ENCODE measurements at places on chromosomes 7 and 10.

DNA sequence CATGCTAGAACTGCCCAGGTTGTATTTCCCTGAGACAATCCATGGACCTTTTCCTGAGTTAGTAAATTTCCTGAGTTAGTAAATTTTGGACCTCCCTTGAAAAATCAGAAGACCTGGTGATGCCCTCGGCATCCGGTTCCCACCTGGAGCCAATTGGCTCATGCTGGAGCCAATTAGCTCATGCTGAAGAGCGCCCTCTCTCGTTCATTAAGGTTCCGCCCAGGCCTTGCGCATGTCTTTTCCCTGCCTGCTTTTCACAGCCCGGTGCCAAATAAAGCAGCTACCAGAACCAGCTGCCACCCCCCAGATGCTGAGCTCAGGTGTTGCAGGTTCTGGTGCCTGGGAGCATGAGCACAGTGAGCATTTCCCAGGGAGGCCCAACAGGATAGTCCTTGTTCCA is 96.2 kb downstream of the APBB1IP start:
- DNase-seq = no peak

GRCh38 chr10:60978287-60979115 is 34.5 kb upstream of the RHOBTB1 start:
- DNase-seq = peak; percentile 55

GRCh38 chr7:157318015-157318706 is 18.6 kb upstream of the DNAJB6 start:
- DNase-seq = peak; percentile 79

DNA sequence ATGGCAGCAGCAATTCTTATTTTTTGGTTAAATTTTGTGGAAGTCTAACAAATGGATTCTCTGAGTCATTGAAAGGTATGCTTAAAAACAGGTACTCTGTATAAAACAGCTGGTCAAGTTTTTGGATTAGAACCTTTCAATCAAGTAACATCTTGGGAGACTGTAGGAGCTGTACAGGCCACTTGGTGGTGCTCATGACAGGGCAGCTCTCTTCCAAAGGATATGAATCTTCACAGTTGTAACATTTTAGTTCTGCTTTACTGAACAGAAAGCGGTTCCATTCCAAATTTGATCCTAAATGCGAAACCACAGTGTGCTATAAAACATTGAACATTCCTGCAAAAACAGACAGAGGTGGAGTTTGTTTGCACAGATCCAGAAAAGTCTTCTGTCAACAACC is 44.5 kb upstream of the AGR3 start:
- DNase-seq = peak; percentile 43

DNA sequence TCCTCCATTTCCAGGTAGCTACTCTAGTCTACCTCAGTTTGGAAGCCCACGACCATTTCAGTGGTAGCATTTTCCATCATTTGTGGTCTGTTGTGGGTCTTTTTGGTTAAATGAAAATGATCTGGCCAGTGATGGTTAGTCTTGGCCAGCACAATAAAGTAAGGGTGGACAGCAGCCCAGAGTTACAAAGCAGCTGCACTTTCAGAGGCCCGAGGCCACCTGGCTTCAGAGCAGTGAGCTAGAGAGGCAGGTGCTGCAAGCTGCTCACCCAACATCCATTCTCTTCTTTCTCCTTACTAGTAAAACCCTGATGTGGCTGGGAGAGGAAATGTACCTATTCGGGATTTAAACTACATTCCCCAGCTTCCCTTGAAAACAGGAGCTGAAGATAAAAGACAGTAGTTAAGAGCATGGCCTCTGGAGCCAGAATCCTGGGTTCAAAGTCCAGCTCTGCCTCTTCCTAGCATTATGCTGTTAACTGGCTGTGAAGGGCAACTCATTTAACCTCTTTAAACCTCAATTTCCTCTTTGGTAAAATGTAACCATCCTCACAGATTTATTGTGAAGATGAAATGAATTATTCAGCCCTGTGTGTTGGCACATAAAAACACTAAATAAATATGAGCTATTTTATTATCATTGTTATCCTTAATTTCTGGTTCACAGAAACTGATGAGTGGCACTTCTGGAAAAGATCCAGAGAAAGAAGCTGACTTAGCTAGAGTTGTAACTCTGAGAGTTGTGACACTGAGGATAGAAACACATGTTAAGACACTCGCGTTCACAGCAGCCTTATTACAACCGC is 517.4 kb downstream of the PARD3 start:
- DNase-seq = no peak

GRCh38 chr7:43653466-43653865 is 70.6 kb downstream of the STK17A start:
- DNase-seq = no peak

GRCh38 chr7:15104411-15105092 is 202.0 kb upstream of the DGKB start:
- DNase-seq = no peak

- DNase-seq = no peak
These were observed 256.0 kb upstream of the ZMIZ1 start for GRCh38 chr10:78812571-78813318.

- peak; percentile 66 for DNase-seq
These were observed 699 bp downstream of the GHITM start for GRCh38 chr10:84140036-84140379.

- peak; percentile 73 for DNase-seq
These were observed 54.7 kb upstream of the CCAR1 start for GRCh38 chr10:68666280-68666760.
